BE2C (cell line): ENCODE measurements at places on chromosomes 12 and 14.
A peak's percentile ranks its signal among the peaks of the same experiment; 100 is the strongest.

- no peak for DNase-seq
These were observed 152.4 kb upstream of the RTL1 start for GRCh38 chr14:101055776-101056374.

- DNase-seq: no peak
These were observed 111.4 kb downstream of the SLC35F4 start for GRCh38 chr14:57754527-57754926.

GRCh38 chr14:90398315-90398839, 1.5 kb downstream of the CALM1 start:
- DNase-seq: peak; percentile 79

- DNase-seq: peak; percentile 67
These were observed 8.7 kb downstream of the MTERF2 start for GRCh38 chr12:106978035-106978800.

GRCh38 chr12:56086608-56087007, 6.6 kb downstream of the ERBB3 start:
- DNase-seq: no peak

DNA sequence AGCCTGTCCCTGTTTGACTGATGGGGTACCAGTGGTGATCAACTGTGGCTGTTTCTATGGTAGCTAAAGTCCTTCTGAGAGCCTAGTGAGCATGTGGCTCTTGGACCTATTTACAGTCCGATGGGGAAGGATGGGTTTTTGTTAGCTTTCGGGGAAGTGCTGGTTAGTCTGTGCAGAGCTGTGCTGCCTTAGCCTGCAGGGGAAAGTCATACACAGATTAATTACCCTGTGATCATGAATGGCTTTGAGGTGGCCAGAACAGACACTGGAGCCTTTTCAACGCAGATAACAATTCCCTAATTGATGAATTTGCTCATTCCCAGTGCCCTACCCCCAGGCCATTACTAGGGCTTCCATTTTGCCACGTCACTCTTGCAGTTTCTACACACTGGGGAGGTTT, 99.7 kb downstream of the WSCD2 start:
- DNase-seq: peak; percentile 67

DNA sequence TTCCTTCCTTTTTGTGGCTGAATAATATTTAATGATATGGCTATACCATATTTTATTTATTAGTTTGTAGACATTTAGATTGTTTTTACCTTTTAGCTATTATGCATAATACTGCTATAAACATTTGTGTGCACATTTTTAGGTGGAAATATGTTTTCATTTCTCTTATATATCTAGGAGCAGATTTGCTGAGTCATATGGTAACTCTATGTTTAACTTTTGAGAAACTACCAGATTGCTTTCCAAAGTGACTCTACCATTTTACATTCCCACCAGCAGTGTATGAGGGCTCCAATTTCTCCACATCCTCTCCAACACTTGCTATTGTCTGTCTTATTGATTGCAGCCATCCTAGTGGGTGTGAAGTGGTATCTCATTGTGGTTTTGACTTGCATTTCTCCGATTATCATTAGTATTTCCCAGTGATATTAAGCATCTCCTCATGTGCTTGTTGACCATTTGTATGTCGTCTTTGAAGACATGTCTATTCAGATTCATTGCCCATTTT, 160.2 kb downstream of the KICS2 start:
- no peak for DNase-seq

GRCh38 chr12:98721204-98721702, 76.2 kb downstream of the APAF1 start:
- no peak for DNase-seq

DNA sequence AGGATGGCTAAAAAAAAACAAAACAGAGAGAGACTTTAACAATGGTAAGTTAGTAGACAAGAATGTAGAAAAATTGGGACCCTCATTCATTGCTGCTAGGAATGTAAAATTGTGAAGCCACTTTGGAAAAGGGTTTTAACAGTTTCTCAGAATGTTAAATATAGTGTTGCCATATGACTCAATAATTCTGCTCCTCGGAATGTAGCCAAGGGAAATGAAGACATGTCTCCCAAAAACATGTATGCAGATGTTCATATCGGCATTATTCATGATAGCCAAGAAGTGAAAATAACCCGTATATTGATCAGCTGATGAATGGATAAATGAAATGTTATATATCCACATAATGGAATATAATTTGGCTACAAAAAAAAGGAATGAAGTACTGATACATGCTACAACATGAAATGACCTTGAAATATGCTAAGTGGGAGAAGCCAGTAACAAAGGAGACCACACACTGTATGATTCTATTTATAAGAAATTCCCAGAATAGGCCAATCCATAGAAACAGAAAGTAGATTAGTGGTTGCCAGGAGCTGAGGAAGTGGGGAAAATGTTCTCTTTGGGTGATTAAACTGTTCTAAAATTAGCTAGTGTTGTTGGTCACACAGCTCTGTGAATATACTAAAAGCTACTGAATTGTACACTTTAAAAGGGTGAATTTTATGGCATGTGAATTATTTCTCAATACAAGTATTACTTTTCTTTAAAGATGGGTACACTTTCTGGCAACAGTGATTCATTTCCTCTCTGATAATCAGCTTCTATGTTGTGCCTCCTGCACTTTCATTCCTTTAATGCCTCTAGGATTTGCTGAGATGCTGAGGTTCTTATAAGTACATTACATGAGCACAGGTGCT, 132.5 kb downstream of the DAAM1 start:
- no peak for DNase-seq

GRCh38 chr12:69484428-69484827, 14.2 kb downstream of the FRS2 start:
- no peak for DNase-seq

DNA sequence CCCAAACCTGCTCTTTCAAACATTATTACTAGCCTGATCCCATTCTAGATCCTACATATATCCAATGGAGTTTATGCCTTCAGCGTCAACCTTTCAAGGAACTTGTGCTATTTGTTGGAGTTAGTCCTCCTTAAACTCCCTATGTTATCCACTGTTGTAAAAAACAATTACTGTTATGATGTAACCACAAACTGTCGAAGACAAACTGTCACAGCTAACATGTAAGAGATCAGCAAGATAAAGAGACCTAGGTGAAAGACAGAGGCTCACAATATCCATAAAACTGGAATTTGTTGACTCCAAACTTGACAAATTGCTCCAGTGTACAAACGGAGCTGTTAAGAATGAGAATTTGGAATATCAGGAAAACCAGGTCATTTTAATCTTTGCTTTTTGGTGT, 70.7 kb downstream of the CDK17 start:
- no peak for DNase-seq

DNA sequence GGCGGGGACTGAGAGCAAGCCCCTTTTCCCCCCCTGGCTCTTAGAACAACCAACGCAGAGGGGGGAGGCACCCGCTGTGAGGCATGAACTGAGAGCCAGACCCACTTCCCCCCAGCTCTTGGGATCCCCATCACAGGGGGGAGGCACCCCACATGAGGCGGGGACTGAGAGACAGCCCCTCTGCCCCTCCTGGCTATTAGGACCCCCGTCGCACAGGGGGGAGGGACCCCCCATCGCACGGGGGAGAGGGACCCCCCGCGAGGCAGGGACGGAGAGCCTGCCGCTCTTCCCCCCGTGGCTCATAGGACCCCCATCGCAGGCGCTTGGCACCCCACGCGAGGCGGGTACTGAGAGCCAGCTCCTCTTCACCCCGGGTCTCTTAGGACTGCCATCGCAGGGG, 195.8 kb upstream of the PZP start:
- DNase-seq: no peak

GRCh38 chr12:2075508-2076195, 22.9 kb downstream of the CACNA1C start:
- no peak for DNase-seq

GRCh38 chr14:52124791-52125684, 56.2 kb upstream of the NID2 start:
- no peak for DNase-seq

GRCh38 chr14:57352396-57353170, 37.8 kb upstream of the NAA30 start:
- DNase-seq: no peak

DNA sequence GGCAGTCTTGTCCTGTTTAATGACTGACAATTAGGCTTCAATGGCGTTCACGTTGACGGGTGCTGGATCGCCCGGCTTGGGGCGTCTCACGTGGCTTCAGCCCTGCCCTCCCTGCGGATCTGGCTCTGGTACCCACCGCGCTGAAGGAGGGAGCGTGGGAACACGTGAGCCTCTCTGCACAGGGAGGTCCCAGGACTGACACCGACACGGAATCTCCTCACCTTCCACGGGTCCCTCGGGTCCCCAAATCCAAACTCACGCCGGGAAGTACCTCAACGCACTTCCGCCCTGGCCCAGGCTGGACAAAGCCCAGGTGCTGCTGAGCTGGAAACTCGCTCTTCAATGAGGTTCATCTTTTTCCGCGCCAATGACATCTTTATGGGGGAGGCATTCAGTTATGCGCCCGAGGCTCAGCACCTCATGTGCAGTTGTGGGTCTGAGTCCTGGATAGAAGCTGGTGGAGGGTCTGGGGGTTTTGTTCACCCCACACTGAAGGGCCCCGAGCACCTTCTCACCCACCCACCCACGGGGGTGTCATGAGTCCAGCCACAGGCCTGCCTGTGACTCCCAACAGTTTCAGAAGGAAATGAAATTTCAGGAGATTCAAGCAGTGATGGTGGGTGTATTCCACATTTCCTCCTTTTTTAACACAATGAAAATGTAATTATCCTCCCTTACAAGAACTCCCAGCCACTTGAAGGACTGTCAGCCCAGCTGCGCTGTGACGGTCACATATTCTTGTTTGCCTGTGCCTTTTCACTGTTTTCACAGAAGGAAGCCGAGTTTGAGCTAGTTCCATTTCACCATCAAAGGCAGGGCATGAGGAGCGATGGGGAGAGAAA, 251.7 kb upstream of the SFSWAP start:
- DNase-seq: no peak

GRCh38 chr12:10283027-10283426, 24.6 kb upstream of the KLRD1 start:
- no peak for DNase-seq

- no peak for DNase-seq
These were observed 34.8 kb upstream of the FRMD6 start for GRCh38 chr14:51616724-51617409.

DNA sequence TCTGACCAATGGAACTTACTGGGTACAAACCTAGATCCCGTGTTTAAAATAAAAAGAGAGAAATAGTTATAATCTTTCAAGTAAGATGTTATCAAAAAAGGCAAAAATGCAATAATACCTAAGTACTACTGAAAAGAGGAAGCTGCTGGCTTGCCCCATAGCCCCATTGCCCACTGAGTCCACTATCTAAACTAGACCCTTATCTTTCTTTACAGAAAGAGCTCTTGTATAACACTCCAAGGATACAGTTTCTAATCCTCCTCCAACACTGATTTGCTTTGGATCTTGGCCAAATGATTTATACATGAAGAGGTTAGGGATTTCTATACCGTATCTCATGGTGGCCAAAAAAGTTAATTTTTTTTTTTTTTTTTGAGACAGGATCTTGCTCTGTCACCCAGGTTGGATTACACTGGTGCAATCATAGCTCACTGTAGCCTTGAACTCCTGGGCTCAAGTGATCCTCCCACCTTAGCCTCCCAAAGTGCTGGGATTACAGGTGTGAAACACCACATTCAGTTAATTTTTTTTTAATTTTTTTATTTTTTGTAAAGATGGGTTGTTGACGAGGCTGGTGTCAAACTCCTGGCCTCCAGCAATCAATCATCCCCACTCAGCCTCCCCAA, 2.6 kb downstream of the GXYLT1 start:
- no peak for DNase-seq

- no peak for DNase-seq
These were observed 46.0 kb upstream of the CHST11 start for GRCh38 chr12:104410786-104411185.

DNA sequence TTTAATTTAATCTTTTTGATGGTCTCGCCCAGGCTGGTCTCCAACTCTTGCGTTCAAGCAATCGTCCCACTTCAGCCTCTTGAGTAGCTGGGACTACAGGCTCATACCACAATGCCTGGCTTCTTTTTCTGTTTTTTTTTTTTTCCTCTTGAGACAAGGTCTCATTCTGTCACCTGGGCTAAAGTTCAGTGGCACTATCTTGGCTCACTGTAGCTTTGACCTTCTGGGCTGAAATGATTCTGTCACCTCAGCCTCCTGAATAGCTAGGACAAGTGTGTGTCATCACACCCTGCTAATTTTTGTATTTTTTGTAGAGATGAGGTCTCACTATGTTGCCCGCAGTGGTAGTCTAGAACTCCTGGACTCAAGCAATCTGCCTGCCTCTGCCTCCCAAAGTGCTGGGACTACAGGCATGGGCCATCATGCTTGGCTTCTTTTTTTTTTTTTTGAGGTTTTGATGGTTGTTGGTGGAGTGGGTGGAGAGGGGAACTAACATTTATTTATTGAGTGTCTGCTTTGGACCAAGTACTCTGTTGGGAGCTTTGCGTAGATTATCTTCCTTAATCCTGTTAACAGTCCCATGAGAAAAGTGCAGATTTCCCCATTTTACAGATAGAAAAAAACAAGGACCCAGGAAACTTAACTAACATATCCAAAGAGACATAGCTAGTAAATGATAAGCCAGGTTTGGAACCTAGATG, 102.0 kb downstream of the DIP2B start:
- DNase-seq: no peak

DNA sequence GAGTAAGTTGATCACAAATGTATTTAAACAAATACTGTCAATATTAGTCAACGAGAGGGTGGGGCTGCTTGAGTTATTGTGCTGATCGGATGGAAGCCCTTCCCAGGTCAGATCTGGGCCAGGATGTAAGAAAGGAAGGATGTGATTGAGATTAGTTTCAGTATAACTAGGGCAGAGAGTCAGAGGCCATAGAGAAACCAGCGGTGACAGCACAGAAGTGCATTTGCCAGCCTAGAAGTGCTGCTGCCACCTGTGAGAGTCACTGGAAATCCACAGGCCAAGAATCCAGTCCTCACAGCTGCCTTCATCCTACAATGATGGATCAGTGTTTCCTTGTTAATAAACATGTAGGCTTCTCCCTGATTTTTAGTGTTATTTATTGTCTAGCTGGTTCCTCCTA, 9.8 kb upstream of the FERMT2 start:
- DNase-seq: no peak
